ENCODE measurements at places on chromosomes 2 and 18.

GRCh38 chr2:130720036-130720435, 8.8 kb upstream of the GPR148 start:
- DNase-seq, result no peak

GRCh38 chr2:14806613-14807012, 174.1 kb downstream of the LRATD1 start:
- DNase-seq, result no peak

DNA sequence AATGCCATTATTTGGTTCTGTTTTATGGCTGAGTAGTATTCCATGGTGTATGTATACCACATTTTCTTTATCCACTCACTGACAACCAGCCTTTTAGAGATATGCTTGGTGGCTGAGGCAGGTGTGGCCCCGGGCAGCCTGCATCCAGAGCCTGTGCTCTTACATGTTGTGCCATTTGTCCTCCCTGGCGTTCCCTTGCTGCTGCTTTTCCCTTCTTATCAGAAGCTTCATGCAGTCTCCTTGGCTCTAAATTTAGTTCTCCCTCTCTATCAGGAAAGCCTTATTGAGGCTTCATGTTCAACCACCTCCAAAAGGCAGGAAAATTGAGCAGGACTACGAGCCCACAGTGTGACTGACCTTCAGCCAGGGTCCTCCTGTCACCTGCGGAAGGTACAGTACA, 131.7 kb upstream of the ITGA6 start:
- DNase-seq, result no peak

GRCh38 chr2:98161186-98161585, 74.2 kb downstream of the VWA3B start:
- peak; percentile 29 for DNase-seq

- DNase-seq, result no peak
These were observed 170.6 kb upstream of the NCK2 start for GRCh38 chr2:105573910-105574655.

DNA sequence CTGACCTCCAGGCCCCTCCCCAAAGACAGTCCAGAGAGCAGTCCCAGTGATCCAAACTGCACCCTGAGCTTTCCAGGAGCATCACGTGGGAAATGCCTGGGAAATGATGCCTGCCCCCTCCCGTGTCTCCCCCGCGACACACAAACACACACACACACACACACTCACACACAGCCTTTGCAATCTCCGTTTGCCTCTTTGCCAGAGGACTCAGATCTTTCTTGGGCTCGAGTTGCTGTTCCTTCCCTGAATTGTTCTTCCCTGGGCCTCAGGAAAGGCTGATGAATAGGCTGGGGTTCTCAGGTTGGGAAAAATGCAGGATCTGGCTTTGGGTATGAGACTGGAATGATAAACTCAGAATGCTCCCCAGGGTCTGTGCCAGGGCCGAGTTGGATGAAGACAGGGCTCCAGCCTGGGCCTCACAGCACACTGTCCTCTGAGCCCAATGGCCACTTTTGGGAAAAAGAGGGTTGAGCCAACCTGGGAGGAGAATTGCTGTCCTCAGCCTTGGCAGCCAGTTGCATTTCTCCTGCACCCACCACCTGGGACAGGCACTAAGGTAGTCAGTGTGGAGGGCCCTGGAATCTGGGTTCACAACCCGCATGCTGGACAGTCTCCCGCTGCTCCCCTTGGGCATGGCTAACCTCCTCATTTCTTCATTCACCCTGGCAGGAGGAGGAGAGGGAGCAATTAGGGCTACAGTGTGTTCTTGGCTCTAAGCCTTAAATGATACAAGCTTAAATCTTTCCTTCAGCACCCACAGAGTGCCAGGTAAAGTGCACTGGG, 43.9 kb upstream of the ATP6V1B1 start:
- DNase-seq, result no peak

- DNase-seq, result no peak
These were observed 8.4 kb upstream of the NMI start for GRCh38 chr2:151297882-151298281.

GRCh38 chr2:42136782-42137124, 32.4 kb upstream of the EML4 start:
- peak; percentile 66 for DNase-seq

DNA sequence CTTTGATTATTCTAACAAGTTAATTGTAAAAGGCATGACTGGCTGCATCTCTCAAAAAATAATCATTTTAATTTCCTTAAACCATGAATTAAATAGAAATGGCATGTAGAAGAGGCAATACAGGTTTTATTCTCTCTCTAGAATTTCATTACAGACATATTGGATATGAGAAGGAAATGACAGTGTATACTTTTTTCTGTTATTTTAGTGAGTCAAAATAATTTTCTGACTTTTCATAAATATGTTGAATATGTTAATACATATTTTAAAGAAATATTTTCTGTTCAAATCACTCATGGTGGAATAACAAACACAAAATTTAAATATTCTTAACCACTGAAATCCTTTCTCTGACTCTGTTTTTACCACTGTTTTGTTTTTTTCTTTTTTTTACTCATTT, 510.4 kb downstream of the LRP1B start:
- DNase-seq, result no peak

- DNase-seq, result no peak
These were observed 47.8 kb downstream of the SLC9A4 start for GRCh38 chr2:102520801-102521200.

GRCh38 chr18:36675076-36675475, 153.7 kb downstream of the TPGS2 start:
- DNase-seq, result no peak

- DNase-seq, result peak; percentile 47
These were observed 37.8 kb upstream of the CCDC150 start for GRCh38 chr2:196601430-196602306.

GRCh38 chr2:239576784-239577685, 176.2 kb upstream of the HDAC4 start:
- DNase-seq, result no peak

DNA sequence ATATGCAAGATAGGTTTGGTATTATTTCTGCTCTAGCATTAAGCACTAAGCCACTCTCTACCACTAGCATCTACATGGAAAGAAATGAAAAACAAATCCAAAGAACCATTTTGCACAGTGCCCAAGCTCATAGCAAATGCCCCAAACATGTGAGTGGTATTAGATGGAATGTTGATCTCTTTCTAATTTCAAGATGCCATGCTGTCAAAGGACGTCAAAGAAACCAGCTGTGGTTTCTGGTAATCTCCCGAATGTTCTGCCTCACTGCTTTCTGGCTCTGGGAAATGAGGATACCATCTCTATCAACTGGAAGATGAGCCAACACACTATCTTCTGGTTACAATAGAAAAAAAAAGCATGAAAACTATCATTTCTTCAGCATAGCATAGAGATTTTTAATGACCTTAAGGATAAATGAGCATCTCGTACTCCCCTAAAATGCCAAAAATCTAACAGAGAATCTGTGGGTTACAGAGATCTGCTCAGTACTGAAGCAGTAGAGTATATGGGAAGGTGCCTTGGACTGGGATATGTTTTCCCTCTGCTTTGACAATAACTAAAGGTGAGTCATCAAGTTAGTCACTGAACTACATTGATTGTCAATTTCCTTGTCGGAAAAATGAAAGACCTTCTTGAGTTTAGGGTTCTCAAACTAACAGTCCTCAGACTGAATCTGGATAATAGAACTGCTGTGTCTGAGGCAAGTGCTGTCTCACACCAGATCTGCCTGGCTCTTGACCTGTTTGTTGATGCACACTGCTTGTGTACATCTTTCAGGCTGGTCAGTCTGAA, 244.8 kb upstream of the NCKAP5 start:
- DNase-seq, result no peak

DNA sequence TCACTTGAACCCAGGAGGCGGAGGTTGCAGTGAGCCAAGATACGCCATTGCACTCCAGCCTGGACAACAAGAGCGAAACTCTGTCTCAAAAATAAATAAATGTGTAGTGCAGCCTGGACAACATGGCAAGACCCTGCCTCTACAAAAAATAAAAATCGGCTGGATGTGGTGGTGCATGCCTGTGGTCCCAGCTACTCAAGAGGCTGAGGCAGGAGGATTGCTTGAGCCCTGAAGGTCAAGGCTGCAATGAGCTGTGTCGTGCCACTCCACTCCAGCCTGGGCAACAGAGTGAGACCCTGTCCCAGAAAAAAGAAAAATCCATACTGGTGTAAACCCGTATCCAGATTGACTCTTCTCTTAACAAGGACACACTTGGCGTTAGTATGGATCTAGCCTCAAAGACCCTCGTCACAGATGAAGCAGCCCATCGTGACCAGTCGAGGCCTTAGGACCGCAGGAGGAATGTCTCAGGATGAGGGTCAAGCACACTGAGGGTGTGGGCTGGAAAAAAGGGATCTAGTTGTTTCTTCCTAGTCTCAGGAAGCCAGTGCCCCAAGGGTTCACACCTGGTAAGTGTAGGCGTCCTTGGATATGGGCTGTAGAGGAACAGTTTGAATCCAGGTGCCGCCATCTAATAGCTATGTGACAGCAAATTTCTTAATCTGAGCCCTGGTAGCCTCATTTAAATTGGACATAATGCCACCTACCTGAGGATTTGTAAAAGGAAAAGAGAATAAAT, 4.0 kb upstream of the GPBAR1 start:
- no peak for DNase-seq

GRCh38 chr2:112784199-112785189, at the start of gene IL1A:
Gene IL1A, minus strand, starts transcription at chr2:112784493. Its CDS starts 723 bp downstream, at chr2:112783770.
- peak; percentile 72 for DNase-seq

Data from endodermal cell (in vitro differentiated cells).